ENCODE measurements at places on chromosomes 6 and 20.

DNA sequence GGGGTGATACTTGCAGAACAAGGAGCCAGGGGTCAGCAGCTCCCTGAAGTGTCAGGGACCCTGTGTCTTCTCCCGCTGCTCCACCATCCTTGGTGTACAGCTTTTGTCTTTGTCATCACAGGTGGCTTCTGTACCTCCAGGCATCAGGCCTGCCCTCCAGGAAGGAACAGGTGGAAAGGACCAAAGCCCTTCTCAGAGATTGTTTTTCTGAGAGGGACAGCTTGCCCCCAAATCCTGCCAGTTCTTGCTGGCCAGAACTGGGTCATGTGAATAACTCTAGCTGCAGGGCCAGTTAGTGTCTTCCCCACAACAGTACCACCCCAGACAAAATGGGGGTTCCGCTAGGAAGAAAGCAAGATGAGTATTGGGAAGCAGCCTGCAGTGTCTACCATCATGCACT lies 31.4 kb downstream of the SNPH start:
- no peak for DNase-seq

DNA sequence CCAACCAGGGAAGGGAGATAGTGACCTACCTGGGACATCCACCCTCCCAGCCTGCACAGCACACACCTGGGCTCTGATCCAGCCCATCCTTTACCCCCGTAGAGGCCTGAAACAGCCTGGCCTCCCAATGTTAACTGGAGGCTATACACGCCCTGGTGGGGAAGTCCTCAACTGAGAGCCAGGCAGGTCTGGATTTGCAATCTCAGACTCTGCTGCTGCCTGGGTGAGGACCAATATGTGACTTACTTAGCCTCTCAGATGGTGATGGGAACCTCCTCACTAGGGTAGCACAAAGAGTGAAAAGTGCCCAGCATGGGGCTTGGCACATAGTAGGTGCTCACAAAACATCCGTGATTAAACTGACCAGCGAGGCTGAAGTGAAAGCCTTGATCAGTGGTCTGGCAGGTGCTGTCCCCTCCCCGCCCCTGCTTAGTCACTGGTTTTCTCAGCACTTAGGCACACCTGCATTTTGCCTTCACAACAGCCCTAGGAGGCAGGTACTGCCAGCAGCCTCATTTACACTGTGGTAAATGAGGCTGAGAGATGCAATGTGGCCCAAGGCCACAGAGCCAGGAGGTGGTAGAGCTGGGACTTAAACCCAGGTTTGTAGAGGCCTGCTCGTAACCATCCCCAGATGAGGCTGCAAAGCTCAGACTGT lies 12.4 kb downstream of the PEDS1 start:
- no peak for DNase-seq

DNA sequence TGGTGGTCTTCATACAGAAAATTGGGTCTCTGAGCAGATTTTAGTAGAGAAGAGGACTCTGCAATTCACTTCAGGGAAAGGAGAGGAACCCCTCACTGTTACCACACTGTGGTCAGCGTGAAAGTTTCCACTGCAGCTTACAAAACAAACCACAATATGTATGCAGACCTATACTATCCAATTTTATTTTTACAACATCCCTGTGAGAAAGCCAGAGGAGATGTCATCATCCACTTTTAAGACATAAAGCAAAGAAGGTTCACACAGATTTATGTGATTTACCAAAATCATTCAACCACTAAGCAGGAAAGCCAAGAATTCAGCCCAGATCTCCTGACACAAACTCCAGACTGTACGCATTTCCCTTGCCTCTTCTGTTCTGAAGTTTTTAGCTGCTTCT lies 442.4 kb downstream of the FRK start:
- no peak for DNase-seq

GRCh38 chr6:155317186-155317585 lies 2.9 kb upstream of the TFB1M start:
- DNase-seq: peak; percentile 10

- DNase-seq: no peak
Observed at GRCh38 chr6:169589699-169590257, 112.1 kb downstream of the WDR27 start.

DNA sequence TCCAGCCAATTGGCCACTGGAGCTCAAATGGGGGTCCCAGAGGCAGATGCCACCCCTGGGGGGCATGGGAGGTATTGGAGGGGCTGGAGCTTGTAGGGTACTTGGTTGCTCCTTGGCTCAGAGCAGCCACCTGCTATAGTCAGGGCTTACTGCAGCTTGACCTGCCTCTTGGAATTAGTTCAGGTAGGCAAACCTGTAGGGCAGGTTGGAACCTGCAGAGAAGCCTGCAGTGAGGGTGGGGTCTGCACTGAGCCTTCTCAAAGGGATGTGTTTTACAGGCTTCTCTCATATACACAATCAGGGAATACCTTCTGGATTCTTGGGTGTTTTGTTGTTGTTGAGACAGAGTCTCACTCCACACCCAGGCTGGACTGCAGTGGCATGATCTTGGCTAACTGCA lies 94.2 kb upstream of the MYL9 start:
- DNase-seq: no peak

GRCh38 chr20:63980317-63980805 lies 571 bp upstream of the PRPF6 start:
- DNase-seq: no peak

DNA sequence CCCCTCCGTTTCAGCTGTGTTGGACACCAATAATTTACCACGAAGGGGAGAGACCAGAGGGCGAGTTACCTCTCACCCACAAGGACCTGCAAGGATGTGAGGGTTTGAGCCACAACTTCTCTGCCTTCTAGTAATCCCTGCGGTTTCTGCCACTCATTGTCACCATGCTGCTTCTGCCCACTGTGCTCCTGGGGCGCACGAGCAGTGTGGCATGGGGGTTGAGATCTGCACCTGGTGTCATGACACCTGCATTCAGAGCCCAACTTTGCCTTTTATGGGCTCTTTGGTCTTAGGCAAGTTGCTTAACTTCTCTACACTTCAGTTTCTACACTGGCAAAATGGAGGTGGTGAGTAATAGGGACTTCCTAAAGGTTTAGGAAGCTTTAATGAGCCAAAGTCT lies 84.9 kb downstream of the SOBP start:
- no peak for DNase-seq

GRCh38 chr6:43738877-43739641 lies 31.0 kb upstream of the VEGFA start:
- DNase-seq: no peak

DNA sequence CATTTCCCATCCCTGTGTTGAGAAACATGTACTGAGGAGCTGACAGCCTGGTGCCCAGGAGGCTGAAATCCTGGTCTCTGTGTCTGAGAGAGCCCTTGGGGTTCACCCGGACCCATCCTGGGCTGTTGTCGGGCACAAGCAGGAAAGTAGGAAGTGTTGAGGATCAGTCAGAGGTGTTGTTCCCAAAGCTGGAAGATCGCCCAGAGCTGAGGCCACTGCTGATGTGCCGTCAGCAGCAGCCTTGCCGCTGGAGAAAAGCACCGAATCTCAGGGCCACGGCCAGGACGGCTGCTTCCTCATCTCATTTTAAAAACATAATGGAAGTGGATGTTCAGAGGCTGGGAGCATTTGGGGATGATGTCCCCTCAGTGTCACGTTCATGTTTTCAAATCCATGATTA lies 218.5 kb downstream of the UST start:
- no peak for DNase-seq

GRCh38 chr6:36716476-36717093 lies 19.0 kb downstream of the RAB44 start:
- no peak for DNase-seq

DNA sequence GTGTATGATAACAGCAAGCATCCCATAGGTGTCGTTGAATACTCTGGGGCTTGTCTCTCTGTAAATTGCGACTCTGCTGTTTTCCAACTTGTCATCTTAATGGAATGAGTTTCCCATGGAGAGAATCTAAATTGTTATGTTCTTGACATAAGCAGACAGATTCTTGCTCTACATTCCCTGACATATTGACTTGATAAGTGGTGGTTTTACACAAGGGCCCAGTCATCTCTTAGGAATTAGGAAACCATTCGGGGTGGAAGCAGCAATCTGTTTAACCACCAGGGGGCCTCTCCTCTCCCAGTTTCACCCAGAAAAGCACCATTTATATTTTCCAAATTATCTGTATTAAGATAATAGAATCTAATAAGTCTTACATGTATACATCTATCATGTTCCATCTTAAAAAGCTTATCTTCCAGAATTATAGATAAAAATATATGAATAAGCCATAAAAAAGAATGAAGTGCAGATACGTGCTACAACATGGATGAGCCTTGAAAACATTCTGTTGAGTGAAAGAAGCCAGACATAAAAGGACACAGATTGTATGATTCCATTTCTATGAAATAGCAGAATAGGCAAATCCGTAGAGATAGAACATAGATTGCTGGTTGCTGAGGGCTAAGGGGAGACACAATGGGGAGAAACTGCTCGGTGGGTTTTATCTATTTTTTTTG lies 23.1 kb upstream of the MROH8 start:
- peak; percentile 98 for DNase-seq

- peak; percentile 50 for DNase-seq
Observed at GRCh38 chr6:116969211-116969863, 92.3 kb downstream of the RFX6 start.

DNA sequence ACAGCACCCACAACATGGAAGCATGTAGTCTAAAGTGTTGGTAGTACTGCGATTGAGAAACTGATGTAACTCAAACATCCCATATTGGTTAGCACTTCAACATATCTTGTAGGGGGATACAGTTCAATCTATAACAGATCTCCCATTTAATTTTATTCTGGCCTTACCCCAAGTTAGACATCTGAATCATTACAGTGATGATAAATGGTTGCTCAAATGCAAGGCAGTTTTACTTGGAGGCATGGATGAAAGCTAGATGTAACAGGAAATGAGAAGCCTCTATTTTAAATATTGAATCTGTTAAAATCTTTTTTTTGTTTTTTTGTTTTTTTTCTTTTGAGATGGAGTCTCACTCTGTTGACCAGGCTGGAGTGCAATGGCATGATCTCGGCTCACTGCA lies 44.2 kb upstream of the FAM50B start:
- no peak for DNase-seq

GRCh38 chr20:8639112-8639778 lies 429.6 kb upstream of the PLCB4 start:
- no peak for DNase-seq

DNA sequence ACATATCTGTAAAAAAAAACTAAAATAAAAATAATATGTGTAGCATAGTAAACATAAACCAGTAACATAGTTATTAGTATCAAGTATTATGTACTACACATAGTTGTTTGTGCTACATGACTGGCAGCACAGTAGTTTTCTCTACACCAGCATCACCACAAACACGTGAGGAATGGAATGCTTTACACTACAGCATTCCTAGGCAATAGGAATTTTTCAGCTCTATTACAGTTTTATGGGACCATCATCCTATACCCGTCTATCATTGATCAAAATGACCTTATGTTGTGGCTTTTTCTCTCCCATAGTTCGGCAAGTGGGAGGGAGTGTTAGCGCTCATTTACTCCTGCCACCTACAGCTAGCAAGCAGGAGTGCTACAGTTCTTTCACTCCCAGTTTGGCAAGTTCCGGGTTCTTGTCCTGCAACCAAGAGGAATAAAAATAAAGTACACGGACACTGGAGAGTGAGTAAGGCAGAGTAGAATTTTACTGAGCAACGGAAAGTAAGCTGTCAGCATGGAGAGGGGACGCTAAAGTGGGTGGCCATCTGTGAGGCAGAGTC lies 196.8 kb upstream of the HSF2 start:
- DNase-seq: no peak

DNA sequence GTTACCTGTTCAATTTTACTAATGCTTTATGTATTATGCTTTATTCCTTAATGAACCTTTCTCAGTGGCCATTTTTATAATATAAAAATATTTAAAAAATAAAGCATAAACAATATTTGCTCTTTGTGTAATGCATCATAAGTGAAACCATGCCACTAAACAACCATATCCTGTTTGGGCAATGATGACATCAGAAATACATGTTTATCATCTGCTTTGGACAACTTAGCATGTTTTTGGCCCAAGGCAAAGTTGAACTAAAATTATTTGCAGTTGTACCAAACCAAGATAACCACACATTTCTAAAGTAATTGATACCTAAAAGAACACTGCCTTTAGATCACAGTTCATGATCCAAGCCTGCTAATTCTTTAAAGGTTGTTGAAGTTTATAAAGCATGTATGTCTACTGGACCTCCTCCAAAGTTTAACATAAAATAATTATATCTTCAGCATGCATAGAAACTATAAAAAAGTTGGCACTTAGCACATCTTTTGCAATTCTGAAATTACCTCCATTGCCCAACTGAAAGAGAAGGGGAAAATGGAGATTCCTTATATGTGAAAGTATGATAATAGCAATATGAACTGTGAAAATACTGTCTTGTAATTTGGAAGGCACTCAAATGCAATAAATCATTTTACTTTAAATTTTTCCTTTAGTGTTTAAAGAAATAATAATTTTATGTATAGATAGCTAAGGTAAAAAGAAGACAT lies 325.6 kb upstream of the RUNX2 start:
- peak; percentile 0 for DNase-seq

GRCh38 chr6:169931261-169931660 lies 179.8 kb downstream of the ERMARD start:
- no peak for DNase-seq

GRCh38 chr6:3650076-3650958 lies 101.2 kb downstream of the PXDC1 start:
- no peak for DNase-seq

DNA sequence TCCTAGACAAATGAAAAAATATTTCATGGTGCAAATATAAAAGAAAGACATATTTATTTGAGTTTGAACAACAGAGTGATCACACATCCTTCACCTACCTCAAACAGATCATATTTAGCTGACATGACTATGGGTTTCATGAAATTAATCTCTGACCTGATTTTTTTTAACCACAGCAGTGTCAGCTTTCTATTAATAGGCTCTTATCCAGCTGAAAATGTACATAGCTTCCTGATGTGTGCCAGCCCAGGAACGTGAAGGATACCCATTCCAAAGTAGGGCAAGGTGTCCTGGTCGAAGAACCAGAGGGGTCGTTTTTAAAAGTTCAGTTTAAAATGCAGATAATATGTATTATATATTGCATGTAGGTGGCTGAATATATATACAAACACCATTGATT lies 19.8 kb downstream of the TRDN start:
- DNase-seq: no peak

DNA sequence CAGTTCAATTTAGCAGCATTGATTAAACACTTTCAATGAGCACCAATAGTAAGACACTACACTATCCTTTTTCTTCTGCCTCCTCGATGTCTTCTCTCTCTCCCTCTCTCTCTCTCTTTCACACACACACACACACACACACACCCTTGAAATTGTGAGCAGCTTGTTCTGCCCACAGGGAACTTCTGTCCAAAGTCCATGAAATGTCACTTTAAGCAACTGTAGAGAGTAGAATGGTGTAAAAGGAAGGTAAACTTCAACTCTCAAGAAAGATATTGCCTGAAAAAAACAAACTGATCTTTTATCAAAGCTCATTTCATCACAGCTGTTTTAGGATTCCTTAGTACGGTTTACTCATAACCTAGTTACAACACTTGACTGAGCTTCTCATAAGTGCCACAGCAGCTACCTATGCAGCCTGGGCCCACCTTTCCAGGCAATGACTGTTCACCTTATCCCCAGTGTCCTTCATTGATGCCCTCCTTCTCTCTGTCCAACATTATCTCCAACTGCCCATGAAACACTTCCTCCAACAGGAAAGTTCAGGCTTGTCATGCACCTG lies 107.0 kb downstream of the TNFRSF21 start:
- no peak for DNase-seq

- no peak for DNase-seq
Observed at GRCh38 chr20:10316582-10316981, 98.0 kb downstream of the SNAP25 start.
